ENCODE measurements at places on chromosomes 6 and 20.

- DNase-seq = no peak
Measured at GRCh38 chr6:158476389-158476788, 83.5 kb upstream of the TMEM181 start.

DNA sequence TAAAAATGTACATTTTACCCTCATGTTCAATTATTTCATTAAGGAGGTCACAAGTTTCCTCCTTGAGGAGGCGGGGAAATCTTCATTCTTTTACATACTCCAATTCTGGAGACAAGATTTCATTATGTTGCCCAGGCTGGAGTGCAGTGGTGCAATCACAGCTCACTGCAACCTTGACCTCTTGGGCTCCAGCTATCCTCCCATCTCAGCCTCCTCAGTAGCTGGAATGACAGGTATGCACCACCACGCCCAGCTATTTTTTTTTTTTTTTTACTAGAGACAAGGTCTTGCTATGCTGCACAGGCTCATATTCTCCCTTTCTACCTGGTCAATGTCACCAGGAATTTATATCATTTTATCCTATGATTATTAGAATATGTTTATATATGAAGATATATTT is 85.8 kb downstream of the FUT9 start:
- DNase-seq = no peak

GRCh38 chr6:166724576-166724975 is 97.5 kb upstream of the RPS6KA2 start:
- no peak for DNase-seq

GRCh38 chr6:99147206-99147605 is 199.5 kb upstream of the FBXL4 start:
- DNase-seq = no peak

GRCh38 chr6:48325701-48326100 is 214.7 kb upstream of the PTCHD4 start:
- no peak for DNase-seq

- no peak for DNase-seq
Measured at GRCh38 chr6:81909981-81910900, 157.8 kb upstream of the TENT5A start.

- no peak for DNase-seq
Measured at GRCh38 chr20:5784735-5785134, 34.5 kb downstream of the SHLD1 start.

GRCh38 chr20:9491324-9491723 is 23.1 kb upstream of the LAMP5 start:
- DNase-seq = no peak

- no peak for DNase-seq
Measured at GRCh38 chr6:111013144-111013915, 31.5 kb downstream of the RPF2 start.

DNA sequence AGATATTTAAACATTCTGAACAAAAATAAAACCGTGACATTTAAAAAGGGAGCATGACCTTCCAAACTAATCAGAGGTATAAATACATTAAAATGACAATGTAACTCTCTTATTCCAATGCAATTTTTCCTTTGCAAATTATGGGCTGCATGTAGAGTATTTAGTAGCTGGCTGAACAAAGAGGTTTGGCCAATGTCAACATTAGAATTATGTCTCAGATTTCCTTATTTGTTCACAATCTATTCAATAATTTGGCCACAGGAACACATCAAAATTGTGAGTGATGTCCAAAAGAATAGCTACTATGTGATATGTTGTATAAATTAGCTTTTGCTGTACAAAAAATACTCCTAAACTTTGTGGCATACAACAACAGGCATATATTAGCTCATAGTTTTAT is 580.0 kb upstream of the MARCKS start:
- DNase-seq = no peak

DNA sequence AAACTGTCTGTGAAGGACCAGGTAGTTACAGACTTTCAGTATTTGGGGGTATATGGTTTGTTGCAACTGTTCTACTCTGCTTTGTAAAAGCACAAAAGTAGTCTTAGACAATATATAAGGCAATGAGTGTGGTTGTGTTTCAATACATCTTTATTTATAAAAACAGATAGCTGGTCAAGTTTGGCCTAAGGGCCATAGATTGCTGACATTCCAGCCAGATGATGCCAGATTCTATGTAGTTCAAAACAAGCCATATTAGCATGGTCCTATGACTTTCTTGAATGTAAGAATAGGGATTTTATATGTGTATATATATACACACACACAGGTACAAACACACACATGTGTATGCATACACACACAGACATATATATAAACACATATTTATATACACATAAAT is 201.8 kb downstream of the GRIK2 start:
- no peak for DNase-seq
